ENCODE measurements at places on chromosomes 6 and 20.

GRCh38 chr6:140050101-140050995, 675.9 kb upstream of the CITED2 start:
- no peak for DNase-seq

DNA sequence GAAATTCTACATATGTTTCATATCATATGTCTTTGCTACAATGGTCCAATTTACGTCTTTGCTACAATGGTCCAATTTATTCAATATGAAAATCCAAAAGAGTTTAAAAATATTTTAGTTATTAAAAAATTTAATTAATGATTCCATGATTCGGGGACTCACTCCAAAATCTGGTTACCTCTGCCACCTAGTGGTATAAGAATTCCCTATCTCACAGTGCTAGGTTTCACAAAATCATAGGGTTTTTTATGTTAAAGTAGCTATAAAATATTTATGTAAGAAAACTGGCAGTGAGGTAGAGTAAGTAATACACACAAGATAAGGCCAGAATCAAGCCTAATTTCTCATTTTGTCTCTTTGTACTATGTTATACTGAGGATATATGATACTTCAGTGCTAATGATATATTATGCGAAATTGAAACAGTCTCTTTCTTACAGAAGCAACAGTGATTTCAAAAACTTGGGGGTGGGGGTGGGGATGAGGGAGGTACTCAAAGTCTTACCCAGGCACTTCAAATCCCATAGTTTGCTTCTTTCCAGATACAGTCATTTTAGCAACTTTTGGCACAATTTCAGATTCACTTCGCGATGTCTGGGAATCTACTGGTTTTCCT, 52.3 kb downstream of the HBS1L start:
- DNase-seq: no peak

DNA sequence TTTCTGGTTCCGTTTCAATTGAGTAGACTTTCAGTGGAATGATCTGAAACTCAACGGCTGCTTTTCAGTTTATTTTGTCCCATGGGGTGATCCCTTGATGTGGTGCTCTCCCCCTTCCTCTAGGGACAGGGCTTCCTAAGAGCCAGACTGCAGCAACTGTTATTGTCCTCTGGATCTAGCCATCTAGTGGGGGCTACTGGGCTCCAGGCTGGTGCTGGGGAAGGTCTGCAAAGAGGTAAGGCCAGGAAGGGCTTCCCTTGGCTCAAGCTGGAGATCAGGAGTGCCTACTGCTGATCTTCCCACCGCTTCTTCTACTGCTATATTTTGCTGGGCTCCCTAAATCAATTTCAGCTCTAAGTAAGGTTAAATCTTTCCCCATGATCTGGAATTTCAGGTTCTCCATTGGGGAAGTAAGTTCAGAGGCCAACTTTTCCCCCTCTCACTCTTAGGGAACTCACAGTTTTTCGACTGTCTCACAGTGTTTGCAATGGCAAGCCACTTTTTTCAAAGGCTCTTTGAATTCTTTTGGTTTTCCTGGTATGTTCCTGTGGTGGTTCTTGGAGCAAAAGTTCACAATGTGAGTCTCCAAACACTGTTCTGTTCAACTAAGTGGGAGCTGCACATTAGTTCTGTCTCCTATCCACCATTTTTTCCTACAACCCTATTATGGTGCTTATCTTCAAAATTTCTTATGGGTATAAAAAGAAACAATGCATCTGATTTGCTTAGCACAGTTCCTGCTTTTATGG, 286.2 kb upstream of the EXOC2 start:
- DNase-seq: no peak

- DNase-seq: no peak
Measured at GRCh38 chr6:9795880-9796279, 619.0 kb downstream of the TFAP2A start.

GRCh38 chr6:139728876-139729427, 354.5 kb upstream of the CITED2 start:
- no peak for DNase-seq

- no peak for DNase-seq
Measured at GRCh38 chr20:10631126-10631525, 42.7 kb downstream of the JAG1 start.

DNA sequence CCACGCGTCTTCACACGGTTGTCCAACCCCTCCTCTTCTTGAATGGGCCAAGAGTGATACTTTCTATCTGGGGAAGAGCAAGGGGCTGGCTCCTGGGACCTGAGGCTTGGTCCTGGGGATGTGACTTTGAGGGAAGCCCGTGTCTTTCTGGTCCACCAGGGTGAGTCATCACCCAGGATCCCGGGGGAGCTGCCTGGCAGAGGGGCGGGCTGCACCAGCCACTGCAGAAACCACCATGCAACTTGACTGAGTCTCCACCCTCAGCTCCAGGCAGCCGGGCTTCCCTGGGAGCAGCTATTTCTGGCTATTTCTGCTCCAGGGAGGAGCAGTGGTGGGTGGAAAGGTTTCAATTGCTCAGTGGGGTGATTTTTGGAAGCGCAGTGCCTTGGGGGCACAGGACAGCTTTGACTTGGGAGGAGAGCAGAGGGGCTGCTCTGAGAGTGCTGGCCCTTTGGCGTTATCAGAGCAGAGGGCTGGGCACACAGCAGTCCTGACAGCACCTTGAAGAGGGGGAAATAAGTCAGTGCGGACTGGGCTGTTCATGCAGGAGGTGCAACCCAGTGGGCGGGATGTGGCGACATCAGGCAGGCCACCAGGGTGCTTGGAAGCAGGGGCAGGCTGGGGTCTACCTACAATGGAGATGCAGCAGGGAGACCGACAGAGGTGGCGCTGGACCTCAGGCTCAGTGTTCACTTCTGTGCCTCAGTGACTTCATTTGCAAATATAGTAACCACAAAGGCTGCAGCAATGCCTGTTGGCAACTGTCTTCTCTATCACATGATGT, 45.1 kb upstream of the FAM83D start:
- DNase-seq: no peak

DNA sequence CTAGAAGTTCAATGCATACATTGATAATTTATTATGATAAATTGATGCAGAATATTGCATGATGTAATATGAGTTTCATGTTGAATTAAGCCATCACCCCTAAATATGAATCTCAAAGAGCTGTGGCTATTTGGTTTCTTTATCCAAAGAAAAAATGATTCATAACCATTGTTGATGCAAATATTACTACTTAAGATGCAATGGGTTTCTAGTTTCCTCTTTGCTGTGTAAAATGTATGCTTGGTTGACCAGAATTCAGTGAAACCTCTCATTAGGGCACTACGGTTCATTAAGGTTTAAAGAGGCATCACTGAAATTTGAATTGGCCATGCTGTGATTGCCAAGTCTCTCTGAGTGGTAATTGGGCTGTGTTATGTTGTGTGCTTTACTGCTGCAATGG, 492.5 kb upstream of the FLRT3 start:
- DNase-seq: no peak

GRCh38 chr20:18611492-18611891, 23.6 kb downstream of the DTD1 start:
- no peak for DNase-seq

- DNase-seq: no peak
Measured at GRCh38 chr6:129510950-129511349, 199.0 kb downstream of the ARHGAP18 start.

- no peak for DNase-seq
Measured at GRCh38 chr6:87968435-87969278, 79.0 kb upstream of the SPACA1 start.

DNA sequence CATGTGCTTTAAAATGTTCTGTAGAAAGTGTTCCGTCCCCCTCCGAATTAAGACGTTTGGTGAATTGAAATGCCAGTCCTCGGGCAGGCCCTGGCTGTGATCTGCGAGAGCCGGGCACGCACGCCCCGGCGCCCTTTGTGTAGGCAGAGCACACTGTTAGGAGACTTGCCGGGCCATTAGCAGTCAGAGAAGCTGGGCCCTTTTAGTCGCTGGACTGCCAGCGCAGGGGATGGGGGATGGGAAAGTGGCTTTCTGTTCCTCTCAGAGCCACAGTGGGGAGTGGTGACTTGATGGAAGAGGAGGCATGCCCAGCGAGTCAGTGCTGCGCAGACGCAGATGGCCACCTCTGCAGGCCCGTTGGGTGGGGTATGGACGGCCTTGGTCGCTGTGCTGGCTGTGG, 2.2 kb downstream of the PPP1R3G start:
- DNase-seq: no peak

- DNase-seq: no peak
Measured at GRCh38 chr6:101845172-101845571, 451.7 kb downstream of the GRIK2 start.

- DNase-seq: peak; percentile 77
Measured at GRCh38 chr20:50958615-50959542, at the start of gene MOCS3. Gene MOCS3 (plus strand): TSS chr20:50958818. CDS start chr20:50958843, 25 bp downstream.

GRCh38 chr6:42200035-42200434, 5.3 kb upstream of the GUCA1B start:
- DNase-seq: no peak
